ENCODE measurements at places on chromosomes 6 and 20.

- no peak for DNase-seq
Measured at GRCh38 chr20:61049684-61050083, 202.4 kb upstream of the CDH4 start.

- DNase-seq = no peak
Measured at GRCh38 chr20:50710492-50711063, 19.2 kb upstream of the RIPOR3 start.

DNA sequence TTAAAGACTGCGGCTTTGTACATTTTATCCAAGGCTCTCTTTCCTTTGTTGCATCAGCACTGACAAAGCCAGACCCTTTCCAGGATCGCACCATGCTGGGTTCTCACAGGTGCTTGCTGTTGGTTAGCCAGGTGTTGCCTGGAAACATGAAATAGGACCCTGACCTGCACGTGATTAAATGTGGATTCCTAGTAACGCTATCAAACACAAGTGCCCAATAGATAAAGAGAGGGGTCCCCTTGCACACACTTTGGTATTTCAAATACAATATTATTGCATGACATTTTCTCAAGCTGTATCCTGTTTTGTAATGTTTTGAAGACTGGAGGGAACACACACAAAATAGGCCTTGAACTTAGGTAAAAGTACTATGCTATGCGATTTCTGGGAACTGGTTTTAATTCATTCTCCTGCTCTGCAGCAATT lies 73.3 kb downstream of the AKAP12 start:
- no peak for DNase-seq

GRCh38 chr20:45405571-45406259 lies 2.4 kb upstream of the DBNDD2 start:
- DNase-seq = peak; percentile 58

DNA sequence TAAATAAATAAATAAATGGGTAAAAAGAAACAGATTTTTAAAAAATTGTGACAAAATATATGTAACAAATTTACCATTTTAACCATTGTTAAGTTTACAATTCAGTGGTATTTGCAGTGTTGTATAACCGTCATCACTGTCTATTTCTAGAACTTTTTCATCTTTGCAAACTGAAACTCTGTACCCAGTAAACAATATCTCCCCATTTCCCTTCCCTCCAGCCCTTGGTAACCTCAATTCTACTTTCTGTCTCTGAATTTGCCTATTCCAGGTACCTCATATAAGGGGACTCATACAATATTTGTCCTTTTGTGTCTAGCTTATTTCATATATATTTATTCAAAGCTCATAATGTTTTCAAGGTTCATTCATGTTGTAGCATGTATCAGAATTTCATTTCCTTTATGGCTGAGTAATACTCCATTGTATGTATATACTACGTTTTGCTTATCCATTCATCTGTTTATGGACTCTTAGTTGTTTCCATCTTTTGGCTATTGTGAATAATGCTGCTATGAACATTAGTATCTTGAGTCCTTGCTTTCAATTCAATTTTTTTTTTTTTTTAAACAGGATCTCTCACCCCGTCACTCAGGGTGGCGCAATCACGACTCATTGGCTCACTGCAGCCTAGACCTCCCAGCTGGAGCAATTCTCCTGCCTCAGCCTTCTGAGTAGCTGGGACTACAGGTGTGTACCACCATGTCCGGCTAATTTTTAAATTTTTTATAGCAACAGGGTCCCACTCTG lies 8.9 kb downstream of the MANBAL start:
- DNase-seq = no peak

GRCh38 chr6:117304446-117304845 lies 39.1 kb downstream of the VGLL2 start:
- DNase-seq = no peak

- no peak for DNase-seq
Measured at GRCh38 chr6:105780146-105780860, 305.8 kb upstream of the PRDM1 start.

DNA sequence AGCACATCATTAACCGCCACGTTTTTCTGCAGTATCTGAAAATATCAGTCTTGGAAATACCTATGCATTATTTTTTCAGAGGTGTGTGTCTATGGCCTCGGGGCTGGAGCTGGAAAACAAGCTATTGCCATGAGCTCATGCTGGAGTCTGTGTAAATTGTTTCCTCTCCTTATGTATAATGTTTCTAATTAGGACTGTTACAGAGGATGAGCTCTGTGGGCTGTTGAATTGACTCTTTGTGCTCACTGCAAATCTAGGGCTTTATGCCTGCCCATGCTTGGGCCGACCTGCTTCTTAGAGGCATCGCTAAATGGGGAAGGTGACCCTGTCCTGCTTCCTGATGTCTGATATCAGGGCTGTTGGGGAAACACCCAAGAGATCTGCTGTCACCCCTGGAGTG lies 80.8 kb upstream of the SLC22A16 start:
- no peak for DNase-seq

- peak; percentile 23 for DNase-seq
Measured at GRCh38 chr6:163170294-163170883, 244.1 kb upstream of the QKI start.

DNA sequence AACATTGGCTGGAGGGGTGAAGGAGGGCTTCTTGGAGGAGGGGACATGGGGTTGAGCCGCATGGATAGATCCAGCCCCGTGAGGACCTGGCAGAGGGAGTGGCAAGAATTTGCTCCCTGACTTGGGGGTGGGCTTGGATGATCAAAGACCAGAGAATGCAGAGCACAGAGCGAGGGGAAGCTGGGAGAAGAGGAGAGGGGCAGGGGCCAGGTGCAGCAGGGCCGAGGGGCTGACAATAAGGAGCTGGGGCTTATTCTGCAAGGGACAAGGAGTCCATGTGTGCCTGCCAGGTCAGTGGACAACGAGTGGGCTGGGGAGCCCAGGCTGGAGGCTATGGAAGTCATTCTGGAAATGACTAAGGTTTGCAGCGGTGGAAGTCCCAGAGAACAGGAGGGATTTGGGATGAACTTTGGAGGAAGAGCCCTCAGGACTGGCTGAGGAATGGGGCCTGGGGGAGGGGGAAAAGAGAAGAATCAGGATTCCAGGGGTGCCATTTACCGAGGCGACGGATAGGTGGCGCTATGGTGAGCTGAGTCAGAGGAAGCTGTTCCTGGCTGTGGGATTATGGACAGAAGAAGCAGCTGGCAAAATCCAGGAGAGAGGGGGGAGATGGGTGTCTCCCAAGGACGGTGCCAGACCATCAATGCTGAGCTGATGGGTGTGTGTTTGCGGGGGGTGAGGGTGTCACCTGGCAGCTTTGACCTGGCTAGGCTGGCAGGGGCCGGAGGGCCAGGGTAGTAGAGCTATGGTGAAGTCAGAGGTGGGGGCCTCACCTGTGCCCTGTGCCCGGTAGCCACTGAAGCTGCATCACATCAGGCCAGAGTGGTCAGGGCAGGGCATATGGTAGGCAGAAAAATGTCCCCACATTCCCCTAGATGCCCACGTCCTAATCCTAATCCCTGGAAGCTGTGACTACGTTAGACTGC lies 7.8 kb downstream of the KCNG1 start:
- peak; percentile 89 for DNase-seq

- DNase-seq = no peak
Measured at GRCh38 chr20:24736844-24737211, 212.2 kb upstream of the CST7 start.

- peak; percentile 56 for DNase-seq
Measured at GRCh38 chr6:97085772-97086171, 161.2 kb downstream of the KLHL32 start.

GRCh38 chr6:75149696-75150095 lies 56.2 kb downstream of the COL12A1 start:
- DNase-seq = no peak

DNA sequence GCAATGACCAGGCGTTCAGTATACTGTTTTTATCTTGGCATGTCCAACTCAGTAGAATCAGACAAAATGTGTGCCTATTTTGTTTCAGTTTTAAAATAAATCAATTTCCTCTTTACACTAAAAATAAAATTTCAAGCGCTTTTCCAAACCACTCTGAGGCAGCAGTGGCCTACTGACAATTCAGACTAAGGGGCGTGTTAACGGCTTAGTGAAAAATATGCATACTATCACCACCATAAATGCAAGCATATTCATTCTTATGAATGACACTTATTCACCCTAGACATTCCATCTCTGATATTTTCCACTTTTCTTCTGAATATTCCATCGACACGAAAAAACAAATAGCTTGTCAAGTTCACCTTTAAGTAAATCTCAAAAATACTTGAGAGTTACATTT lies 7.5 kb downstream of the TBX18 start:
- DNase-seq = no peak

- DNase-seq = no peak
Measured at GRCh38 chr6:93624408-93624807, 205.0 kb upstream of the EPHA7 start.

- no peak for DNase-seq
Measured at GRCh38 chr20:62395311-62396242, 8.7 kb downstream of the RPS21 start.

DNA sequence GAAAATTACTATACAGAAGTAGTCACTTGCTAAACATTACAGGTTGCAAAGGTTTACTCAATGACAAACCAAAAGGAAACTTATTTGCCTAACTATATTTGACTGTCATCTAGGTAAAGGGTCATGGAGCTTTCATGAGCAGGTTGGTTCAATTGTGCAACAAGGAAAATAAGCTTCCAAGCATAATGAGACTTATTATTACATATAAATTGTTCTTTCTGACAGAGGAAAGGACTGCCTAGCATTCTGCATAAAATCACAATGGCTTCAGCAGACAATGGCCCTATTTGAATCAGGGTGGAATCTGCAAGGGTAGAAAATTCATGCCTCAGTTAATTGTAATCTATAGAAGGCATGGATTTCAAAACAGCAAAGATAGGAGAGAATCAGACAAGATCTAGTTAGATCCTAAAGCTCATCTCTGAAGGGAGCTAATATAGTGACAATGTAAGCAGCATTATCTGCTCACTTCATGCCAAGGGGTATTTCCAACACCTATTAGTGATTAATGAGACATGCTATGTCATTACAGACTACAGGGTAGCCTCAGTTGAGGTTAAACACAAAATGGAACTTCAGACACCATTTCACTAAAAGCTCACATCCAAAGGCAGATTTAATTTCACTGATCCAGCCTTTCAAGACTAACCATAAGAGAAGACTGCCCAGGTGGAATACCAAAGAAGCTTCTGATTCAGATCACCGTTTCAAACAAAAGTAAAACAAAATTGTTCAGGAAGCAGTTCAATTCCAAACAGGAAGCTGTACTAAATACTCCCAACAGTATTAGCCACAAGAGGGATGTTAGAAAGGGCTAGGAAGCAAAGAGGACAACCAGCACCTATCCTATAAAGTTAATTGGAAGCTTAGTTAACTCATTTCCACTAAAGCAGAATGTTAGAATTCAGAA lies 8.5 kb downstream of the STAU1 start:
- no peak for DNase-seq

DNA sequence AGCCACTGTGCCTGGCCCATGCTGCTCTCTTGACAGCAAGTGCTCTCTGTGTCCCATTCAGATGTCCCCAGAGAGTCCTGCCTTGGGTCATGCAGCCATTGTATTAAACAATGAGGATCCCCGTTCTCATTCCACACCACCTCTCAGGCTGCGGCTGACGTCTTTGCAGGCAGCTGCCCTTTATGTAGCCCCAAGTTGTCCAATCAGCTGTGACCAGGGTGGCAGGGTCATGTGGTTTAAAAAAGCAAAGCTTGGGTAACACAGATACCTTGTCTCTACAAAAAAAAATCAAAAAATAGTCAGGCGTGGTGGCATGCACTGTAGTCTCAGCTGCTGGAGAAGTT lies 13.2 kb downstream of the GCNT2 start:
- no peak for DNase-seq

- DNase-seq = no peak
Measured at GRCh38 chr6:167721291-167721690, 105.4 kb upstream of the AFDN start.

- DNase-seq = no peak
Measured at GRCh38 chr20:10119336-10119735, 84.5 kb downstream of the ANKEF1 start.

- DNase-seq = peak; percentile 11
Measured at GRCh38 chr6:102619585-102619984, 1226.1 kb downstream of the GRIK2 start.

DNA sequence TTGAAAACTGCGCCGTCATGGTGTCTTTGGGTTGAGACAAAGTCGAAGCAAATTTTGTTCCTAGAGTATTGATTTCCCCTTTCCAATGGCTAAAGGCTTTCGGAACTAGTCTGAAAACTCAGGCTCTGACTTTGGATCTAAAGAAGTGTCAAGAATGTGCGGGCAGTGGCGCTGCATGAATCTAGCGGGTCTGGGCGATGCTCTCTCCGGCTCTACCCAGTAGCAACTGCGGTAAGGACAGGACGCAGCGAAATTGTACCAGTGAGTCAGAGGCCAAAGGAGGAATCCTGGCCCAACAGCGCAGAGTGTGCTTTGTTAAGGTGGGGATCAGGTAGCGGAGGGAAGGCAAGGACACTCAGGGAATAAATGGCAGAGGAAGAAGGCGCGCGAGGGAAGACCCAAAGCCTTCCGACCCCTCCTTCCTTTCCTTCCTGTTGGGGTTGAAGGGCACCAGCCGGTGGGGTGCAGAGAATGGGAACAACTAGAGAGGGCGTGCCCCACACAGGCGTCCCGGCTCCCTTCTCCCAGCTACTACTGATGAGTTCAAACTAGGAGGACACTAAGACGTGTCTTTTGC lies 32.1 kb downstream of the HLA-F start:
- DNase-seq = no peak

- DNase-seq = no peak
Measured at GRCh38 chr6:26031151-26031594, 56.1 kb upstream of the HFE start.
